Activated CD8-positive, alpha-beta memory T cell treated with anti-CD3 and anti-CD28 coated beads, Interleukin-2, amount 50 U/mL, for 48 hours (primary cell): ENCODE measurements at places on chromosomes 2 and 18.

DNA sequence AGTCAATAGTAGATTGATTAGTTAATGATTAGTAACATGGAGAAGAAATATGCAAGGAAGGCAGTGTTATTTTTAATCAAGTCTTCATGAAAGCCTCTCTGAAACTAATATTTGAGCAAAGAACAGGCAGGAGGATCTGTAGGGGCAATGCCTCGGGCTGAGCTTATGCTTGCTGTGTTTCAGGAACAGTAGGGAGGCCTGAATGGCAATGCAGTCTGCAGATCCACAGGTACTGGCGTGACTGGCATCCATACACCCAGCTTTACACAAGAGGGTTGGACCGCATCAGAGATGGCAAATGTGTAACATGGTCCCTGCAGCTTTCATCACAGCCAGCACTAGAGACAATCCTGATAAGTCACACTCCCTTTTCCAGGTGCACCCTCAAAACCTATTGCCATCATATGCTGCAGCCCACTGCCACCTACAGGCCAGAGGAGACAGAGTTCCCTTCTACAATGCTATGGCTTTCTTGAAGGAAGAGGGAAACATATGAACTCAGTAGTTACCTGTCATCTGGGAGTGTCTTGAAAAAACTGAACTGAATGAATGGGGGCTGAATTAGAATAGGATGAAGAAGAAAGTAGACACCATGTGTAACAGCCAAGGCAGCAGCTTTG is 582.4 kb upstream of the RAB6C start:
- DNase-seq: no peak

DNA sequence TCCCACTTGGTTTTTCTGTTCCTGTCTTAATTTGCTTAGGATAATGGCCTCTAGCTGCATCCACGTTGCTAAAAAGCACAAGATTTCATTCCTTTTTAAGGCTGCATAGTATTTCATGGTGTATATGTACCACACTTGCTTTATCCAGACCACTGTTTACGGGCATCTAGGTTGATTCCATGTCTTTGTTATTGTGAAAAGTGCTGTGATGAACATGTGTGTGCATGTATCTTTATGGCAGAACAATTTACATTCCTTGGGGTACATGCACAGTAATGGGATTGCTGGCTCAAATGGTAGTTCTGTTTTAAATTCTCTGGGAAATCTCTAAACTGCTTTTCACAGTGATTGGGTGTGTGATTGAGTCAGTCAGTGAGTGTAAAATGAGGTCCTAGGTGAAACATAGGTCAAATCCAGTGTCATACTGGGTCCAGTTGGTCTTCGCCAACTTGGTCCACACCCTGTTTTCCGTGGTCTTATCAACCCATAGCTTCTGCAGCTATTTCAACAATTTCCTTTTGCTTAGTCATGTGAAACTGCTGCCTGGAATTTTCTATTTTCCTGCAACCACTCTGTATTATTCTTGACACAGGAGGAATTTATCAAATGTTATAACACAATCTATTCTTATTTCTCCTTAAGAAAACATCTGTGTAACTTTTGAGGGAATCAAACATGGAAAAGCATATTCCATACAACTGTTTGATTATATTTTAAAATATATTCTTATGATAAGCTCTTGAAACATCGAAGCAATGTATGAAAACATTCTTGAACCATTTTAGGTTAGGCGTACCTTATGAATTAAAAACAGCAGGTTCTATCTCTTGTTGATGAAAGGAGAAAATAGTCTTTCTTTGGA is 82.9 kb downstream of the ADCYAP1 start:
- DNase-seq: no peak

DNA sequence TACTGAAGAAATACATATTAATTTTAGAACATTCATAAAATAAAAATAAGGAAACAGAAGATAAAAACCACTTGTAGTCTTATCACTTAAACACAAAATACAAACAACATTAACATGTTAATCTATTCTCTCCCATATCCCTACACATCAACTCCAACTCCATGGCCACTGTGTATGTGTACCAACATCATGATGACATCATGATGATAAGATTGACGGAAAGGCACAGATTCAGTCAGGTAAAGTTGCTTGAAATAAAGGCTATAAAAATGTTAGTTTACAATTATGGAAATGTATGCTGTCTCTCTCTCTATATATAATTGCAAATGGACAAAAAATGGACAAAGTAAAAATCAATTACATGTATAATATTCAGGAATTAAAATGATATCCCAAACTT is 388.5 kb upstream of the UBE2E3 start:
- DNase-seq: no peak

DNA sequence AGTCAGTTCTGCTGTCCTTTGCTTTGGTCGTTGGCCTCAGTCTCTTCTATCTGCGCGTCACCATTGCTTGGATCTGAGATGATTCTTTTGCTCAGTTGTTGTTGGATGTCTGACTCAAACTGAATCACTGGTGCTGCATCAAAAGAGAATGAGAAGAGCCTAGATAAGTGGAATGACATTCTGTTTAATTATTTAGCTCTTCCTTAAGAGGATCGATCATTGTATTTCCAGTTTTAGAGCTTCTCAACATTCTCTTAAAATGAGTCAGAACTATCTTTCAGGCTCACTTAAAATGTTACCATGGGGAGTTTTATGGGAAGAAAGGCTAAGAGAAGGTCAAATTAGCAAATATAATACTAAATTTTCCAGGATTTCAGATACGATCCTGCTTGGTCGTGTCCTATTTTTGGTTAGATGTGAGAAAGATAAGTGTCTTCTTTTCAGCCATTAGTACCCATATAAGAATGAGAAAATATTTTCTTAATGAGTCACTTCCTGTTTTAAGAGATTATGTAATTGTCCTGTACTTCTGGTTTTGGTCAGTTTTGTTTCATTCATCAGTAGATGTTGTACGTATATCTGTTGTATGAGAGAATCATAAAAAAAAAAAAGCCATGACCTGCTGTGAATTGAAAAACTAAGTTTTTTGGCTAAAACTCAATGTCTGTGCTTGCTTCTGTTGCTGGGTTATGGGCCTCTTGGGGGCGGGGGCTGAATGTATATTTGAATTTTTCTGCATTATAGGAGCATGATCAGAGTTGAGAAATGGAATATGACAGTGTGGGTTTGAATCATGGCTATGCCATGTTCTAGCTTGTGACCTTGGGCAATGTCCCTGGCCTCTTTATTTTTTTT is 31.6 kb upstream of the CASP10 start:
- no peak for DNase-seq

DNA sequence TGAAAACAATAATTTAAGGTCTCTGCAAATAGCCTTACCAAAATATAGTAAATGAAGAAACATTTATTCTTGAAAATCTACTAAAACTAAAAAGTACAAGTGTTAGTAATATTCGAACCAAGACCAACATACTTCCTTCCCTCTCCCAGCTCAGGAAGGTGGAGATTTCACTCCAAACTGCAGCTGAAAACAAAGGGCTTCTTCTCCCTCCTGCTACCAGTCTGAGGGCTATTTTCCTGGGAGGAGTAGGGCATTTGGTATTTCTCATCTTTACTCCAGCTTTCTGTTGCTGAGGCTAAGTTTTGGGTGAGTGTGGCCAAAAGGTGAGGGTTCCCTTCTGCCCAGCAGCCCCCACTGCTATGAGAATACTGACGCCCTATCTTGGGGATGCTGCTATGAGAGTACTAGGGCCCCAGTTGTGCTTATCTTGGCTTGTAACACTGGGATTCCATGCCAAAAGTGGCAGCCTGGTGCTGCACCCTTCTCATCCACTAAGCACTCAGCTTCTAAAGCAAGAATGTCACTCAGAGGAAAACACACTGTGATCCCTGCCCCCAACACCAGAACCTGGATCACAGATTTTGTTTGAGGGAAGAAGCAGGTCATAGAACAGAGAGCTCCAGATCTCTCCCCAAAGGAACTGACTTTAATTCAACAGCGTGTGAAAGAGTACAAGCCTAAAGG is 130.7 kb upstream of the KLF7 start:
- DNase-seq: no peak

- DNase-seq: no peak
Measured at GRCh38 chr2:167953776-167954175, 293.6 kb downstream of the STK39 start.

- no peak for DNase-seq
Measured at GRCh38 chr2:202022755-202023154, 10.9 kb upstream of the FZD7 start.

- DNase-seq: no peak
Measured at GRCh38 chr2:176675271-176675949, 406.2 kb downstream of the MTX2 start.

DNA sequence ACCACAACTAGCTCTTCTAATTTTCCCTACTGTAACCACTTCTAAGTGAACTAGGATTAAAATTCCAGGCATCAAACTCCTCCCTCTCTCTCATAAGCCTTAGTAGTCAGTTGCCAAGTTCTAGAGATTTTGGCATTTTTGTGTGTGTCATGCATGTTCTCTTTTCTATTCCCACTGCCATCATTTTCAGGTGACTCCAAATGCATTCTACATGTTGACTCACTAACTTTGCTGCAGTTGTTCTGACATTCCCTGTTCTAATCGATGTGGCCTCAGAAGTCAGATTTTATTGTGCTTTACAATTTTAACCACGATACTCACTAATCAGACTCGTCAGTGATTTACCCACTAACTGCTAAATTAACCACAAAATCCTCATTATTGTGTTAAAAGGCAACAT is 13.3 kb downstream of the DSC1 start:
- DNase-seq: no peak

- DNase-seq: no peak
Measured at GRCh38 chr2:136021976-136022375, 36.5 kb upstream of the DARS1 start.

DNA sequence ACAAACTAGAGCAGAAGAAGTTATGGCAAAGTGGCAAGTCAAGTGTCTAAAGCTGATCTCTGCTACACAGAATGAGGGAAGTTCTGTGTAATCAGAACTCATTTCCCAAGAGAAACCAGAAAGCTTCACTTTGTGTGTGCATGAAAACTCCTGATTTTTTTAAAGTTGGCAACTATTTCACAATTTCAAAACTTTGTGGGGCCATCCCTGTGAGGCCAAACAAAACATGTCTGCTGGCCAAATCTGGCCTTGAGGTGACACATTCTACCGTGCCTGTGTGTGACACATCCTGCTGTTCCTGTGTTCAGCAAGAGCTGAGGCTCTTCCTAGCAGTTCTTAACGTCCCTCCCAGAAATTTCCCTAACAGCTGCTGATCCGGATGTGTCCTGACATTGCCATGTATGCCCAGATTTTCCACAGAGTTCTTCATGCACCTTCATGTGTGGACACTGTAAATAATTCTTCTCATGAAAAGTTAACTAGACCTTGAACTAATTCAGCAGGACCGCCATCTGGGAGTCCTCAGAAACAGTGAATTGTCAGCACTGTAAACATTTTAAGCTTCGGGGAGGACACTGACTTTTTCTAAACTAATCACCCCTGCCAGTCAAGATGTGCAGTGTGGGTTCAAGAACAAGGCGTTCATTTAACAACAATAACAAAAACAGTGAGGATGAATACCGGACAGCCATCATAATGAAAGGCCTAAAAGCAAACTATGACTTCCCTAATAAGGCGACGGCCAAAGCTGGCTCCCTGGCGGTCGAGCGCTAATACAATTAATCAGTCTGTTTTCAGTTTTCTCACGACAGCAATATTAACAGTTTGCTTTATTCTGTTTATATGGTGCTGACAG is 99.0 kb downstream of the PLEKHM3 start:
- no peak for DNase-seq

- DNase-seq: no peak
Measured at GRCh38 chr2:226362980-226363379, 436.6 kb downstream of the IRS1 start.

GRCh38 chr18:74896390-74896991 is 298.8 kb downstream of the ZNF407 start:
- DNase-seq: no peak

DNA sequence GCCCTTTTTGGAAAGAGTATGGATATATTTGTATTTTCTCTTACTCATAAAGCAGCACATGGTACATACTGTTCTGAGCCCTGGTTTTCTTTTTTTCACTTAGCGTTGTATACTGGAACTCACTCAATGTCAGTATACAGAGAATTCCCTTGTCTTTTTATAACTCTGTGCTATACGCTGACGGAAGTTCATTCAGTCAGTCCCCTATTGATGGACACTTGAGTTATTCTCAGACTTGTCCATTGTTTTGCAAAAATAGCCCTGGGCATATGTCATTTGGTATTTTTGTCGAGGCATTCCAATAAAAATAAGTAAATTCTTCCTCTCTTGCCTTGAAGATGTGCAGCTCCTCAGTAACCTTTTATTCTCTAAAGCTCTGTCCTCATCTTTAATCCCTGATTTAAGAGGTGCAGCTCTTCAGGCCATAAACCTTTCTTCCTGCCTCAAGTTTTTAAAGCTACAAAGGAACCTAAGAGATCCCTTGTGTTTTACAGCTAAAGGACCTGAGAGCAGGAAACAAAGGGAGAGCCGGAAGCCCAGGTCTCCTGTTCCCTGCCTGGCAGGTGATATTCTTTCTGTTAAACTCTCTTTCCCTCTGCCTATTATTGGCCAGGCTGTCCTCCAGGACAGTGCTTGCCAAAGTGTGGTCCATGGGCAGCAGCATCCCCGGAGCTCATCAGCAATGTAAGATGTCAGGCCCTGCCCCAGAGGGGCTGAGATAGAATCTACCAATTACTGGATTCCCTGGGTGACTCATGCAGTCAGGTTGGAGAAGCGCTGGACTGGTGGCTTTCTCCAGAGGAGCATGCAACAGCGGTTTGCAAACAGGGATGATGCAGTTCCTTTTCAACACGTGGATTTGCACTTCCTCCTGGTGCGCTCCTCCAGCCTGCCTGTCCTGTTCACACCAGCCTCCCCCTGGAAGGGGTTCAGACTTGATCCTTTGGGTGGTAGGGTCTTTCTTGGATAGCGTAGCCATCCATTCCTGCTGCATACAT is 158.0 kb downstream of the NEDD4L start:
- no peak for DNase-seq

DNA sequence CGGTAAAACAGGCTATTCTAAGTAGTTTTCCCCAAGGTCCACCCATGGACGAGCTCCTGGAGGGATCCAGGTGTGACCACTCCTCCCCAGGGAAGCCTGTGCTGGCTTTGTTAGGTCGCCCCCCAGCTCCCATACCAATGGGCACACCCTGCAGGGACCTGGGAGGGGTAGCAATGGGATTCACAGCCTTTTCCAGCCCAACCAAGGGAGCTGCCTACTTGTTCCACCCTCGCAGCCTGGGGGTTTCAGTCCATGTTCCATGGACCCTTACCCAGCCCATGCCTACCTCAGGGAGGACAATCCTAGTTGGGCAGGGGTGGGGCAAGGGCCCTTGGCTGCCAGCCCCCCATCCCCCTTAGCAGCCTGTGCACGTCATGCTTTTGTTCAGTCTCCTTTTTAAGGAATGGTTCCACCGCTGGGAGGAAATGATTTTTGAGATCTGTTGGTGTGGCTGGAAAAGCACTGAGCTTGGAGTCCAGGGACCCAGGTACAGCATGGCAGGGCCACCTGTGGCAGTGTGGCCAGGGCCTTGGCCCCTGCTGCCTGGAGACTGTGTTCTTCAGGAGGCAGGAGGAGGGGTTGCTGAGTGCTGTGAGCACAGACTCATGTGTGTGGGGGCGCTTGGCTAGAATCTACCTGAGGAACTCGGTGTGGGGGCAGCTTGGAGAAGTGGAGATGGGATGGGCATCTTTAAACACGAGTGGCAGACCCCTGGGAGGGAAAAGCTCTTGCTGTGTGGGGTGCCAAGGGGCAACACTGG is 166.8 kb downstream of the TWIST2 start:
- DNase-seq: no peak
